ENCODE measurements at places on chromosomes 12 and 14. TPM values are rescaled to one million over a fixed set of nuclear protein-coding genes. Genes with fewer than 3 reads are reported as not detected.

Gene PIP4P1
- 25.3 TPM for total RNA-seq

Gene LRRC10
- not detected for total RNA-seq

Gene C1S
- total RNA-seq, result 790 TPM

Gene TMPRSS12
- total RNA-seq, result not detected

Gene DPF3
- 16.3 TPM for total RNA-seq

Gene C12orf56
- total RNA-seq, result not detected
